Hematopoietic multipotent progenitor cell treated with erythropoietin and hydrocortisone succinate and interleukin-3 and kit ligand, for 4 days (in vitro differentiated cells): ENCODE measurements at places on chromosomes 6 and 20.

DNA sequence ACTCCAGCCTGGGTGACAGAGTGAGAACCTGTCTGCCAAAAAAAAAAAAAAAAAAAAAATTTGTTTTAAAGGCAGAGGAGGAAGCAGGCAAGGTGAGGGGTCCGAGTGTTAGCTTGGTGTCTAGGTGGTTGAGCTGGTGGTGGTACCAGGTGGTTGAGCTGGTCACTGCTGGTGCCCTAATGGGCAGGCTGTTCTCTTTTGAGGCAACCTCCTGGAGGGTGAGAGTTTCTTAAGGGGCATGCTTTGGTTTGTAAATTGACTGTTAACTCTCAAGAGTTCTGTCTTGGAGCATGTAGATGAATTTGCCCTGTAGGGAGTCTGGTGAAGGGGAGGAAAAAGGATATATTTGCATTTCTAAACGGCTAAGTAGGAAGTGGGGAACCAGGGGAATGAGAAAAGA lies 52.7 kb downstream of the BANF2 start:
- no peak for DNase-seq

GRCh38 chr20:10306440-10307358 lies 88.1 kb downstream of the SNAP25 start:
- peak; percentile 83 for DNase-seq

DNA sequence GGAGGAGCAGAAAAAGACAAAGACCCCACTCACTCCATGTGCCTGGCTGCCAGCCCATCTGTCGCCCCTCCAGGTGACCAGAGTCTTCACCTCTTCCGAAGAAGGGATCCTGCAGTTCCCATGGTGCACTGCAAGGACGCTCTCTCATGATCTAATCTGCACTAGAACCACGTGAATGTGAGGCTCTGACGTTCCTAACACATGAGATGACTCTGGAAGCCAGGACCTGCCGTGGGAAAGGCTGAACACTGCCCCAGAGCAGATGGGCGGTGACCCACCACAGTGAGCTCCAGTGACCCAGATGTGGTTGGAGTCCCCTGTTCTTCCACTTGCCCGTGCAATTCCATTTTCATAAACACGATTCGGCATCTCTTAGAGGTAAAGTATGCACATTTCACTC lies 39.6 kb upstream of the PDE10A start:
- no peak for DNase-seq

GRCh38 chr20:48098866-48099265 lies 313.6 kb upstream of the SULF2 start:
- no peak for DNase-seq

- no peak for DNase-seq
These were observed 5.2 kb upstream of the XKR7 start for GRCh38 chr20:31962761-31963160.

DNA sequence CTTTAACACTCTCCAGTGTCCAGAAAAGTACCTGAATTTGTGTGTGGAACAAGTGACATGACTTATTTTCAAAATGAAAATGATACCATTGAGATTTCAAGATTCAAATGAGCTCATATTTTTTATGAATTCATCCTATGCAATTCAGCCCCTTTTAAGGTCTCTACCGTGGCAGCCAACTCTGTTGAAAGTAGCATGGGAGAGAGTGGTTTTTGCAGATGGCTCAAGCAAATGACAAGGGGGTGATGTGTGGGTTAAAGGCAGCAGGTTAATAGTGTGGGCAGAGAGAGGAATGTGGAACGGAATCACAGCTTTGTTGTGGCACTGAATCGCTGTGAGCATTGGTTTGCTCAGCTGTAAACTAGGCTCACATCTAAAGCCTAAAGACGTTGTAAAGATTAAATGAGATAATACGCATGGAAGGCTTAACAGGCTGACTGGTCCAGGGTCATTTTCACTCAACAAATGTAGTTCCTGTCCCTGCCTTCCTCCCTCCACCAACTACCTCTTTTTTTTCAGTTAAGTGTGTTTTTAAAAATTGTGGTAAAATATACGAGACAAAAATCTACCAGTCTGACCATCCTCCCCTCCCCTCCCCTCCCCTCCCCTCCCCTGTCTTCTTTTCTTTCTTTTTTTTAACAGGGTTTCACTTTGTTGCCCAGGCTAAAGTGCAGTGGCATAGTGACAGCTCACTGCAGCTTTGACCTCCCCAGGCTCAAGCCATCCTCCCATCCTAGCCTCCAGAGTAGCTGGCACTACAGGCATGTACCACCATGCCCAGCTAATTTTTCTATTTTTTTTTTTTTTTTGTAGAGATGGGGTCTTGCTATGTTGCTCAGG lies 114.7 kb upstream of the ZNF217 start:
- peak; percentile 77 for DNase-seq

GRCh38 chr20:57964011-57964862 lies 254.4 kb upstream of the PMEPA1 start:
- no peak for DNase-seq

GRCh38 chr6:150765067-150765764 lies 100.3 kb upstream of the MTHFD1L start:
- DNase-seq = no peak
